Trophoblast cell (in vitro differentiated cells and primary cell): ENCODE measurements at places on chromosomes 1 and 21.

GRCh38 chr1:6464514-6464836 lies 1.5 kb downstream of the TNFRSF25 start:
- no peak for DNase-seq

DNA sequence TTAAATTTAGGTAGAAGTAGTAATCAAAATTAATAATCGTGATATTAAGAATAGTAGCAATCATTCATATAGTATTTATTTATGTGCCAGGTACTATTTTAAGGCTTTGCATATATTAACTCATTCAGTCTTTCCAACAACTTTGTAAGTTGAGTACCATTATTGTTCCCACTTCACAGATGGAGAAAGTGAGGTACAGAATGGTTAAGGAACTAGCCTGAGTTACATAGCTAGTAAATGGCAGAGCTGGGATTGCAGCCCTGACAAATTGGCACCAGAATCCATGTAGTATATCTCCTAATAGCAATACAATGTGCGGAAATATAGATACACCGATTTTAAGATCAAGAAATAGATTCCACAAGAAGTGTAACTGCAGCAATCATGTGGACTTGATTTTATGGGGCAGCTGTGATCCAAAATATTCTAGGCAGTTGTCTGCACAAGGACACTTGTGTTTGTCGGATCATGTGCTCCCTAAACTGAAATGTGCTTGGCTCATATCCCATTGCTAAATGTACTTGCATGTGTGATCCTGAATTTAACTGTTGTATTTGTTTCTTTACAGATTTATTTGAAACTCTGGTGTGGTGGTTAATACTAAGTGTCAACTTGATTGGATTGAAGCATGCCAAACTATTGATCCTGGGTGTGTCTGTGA lies 5.8 kb upstream of the GTF2B start:
- no peak for DNase-seq

DNA sequence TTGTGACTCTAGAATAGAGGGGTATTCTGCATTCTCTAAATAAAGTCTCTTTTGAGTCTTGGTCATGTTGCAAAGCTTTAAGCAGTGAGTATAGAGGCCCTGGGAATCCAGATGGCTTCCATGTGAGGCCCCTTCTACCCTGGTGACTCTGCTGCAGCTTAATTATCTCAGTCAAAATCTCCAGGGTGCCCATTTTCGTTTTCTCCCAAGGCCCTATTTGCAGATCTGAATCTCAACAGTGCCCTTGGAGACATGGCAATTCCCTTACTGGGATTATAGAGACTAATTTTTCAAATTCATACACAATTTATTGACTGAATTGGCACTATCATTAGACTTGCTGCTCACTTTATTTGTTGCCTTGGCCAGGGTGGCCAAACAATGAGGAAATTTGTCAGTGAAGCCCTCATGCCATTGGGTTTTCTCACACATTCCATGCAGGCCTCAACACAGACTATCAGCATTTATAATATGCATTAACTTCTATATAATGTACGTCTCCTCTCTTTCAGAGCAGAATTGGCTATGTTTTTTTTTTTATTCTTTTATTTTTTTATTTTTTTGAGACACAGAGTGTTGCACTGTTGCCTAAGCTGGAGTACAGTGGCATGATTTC lies 35.1 kb downstream of the PROX1 start:
- peak; percentile 10 for DNase-seq

- no peak for DNase-seq
Measured at GRCh38 chr1:117740496-117740895, 134.6 kb downstream of the TENT5C start.

DNA sequence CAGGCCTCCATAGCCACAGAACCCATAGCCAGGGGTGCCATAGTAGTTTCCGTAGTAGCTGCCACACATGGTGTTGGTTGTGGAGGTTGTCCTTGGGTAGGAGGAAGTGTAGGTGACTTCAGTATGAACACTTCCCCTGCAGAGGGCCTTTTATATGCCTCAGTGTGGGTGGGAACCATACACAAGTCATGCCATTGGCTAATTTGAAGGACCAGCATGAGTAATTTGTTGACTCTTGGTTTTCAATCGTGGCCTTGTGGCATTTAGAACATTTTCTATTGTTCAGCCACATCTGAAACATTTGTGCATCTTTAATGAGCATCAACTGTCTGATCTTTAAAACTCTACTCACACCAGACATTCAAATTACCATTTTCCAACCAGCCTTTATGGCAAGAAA lies at the start of gene KRTAP6-1:
Gene KRTAP6-1, minus strand, starts transcription at position 95 of the 400 bp plus-strand sequence. Its CDS starts 26 bp downstream, at position 69.
- DNase-seq = no peak

DNA sequence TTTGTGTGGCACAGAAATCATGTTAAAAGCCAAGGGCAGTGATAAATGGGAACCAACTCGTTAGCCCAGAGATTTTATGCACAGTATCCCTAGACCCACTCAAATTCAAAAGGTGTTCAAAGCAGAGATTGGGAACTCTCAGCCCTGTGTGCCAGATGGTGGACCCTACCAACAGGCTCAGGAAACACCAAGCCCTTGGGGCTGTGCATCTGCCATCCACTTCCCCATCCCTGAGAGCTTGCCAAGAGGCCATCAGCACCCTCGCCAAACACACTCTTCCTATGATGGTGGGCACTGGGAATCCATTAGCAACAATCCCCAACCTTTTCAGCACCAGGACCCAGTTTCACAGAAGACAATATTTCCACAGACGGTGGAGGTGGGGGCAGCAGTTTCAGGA lies 194.2 kb upstream of the NFIA start:
- DNase-seq = no peak

DNA sequence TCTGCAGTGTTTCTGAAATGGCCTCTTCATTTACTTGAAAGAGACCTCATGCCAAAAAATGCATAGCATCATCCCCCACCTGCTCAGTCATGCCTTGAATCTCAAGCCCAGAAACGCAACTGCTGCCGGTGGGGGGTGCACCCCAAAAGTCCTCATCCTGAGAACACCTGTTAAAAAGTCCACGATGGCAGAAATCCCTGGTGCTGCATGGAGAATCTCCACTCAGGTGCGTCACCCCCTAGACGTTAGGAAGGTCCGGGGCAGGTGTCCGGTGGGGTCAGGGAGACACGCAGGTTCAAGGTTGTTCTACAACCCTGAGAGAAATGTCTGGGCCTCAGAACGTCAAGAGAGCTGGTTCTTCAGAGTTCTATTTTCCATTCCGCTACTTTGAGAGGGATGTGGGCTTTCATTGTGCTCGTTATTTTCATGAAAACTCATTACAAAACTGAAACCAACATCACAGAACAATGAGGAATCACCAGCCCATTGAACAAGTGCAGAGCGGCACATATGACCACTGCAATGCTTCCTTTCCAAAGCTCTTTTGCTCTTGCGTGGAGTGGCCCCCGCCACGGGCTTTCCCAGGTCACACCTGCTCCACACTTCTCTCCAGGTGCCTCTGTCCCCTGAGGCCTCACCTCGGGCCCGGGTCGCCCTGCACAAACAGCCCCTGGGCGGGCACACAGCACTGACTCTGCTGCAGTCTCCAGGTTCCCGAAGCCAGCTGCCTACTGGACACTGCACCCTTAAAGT lies 201.9 kb downstream of the TOMM20 start:
- DNase-seq = peak; percentile 26

GRCh38 chr1:203378556-203379245 lies 27.8 kb upstream of the FMOD start:
- no peak for DNase-seq

DNA sequence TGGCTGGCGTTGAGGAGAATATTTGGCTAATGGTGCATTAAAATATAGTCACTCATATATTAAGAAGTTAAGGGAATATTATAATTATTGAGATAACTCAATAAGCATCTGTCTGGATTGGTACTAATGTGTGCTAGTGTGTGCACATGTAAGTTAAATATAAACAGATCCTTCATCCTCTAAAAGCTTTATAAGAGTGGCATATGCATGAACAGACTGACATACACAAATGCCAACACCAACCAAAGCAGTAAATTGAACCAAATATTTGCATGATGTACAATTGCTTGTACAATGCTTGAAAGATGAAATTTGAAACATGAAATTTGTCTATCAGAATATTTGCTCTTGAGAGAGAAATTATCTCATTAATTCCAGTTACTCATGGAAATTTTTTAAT lies 344.9 kb downstream of the ADGRL2 start:
- no peak for DNase-seq
